ENCODE measurements at places on chromosomes 16 and 17. TPM values are rescaled to one million over a fixed set of nuclear protein-coding genes. Genes with fewer than 3 reads are reported as not detected.

Gene MPV17L
- total RNA-seq: 4.6 TPM

Gene MILR1
- total RNA-seq: 1.8 TPM

Gene ALDH3A1
- 928 TPM for total RNA-seq

Gene CRHR1
- total RNA-seq: 0.27 TPM

Gene AOC2
- 1.8 TPM for total RNA-seq

Gene TP53TG3D
- 1.7 TPM for total RNA-seq

Gene SENP3
- total RNA-seq: 102 TPM

Gene ZG16
- total RNA-seq: not detected
